ENCODE measurements at places on chromosomes 12 and 14. TPM values are rescaled to one million over a fixed set of nuclear protein-coding genes. Genes with fewer than 3 reads are reported as not detected.
A peak's percentile ranks its signal among the peaks of the same experiment; 100 is the strongest.

ARL6IP4 gene
- total RNA-seq: 128 TPM

GRCh38 chr12:41959271-41959670 is 185.4 kb downstream of the GXYLT1 start:
- no peaks in the 10 kb centered on the region for H3K4me1 ChIP-seq
- DNase-seq: no peak
- no peak overlapping the region for H3K27ac ChIP-seq
- no peaks in the 10 kb centered on the region for H3K36me3 ChIP-seq

DNA sequence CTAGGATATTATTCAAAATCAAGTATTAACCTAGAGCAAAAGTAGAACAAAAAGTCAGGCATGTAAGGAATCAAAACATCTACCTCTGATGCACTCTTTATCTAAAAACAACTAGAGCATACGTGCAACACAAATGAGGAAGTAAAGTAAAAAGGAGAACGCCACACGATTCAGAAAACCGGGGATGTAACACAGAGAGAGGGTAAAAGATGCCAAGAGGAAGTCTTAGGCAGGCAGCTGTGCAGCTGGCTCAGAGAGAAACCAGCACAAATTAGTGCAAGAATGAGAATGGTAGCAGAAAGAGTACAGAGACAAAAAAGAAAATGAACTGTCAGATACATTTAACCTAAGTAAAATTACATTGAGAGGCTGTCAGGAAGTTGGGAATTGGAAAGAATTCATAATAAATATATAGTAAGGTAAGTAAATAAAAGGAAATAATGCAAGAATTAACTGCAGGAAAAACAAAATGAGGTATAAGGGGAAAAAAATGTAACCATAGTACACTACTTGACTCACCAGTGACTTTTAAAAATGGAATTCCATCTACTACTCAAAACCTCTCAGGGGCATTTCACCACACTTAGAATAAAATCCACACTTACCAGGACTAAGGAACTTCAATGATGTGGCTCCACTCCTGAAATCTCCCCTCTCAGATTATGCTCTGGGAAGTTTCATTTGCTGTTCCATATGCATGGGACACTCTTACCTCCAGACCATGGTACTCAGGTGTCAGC is 17.1 kb downstream of the BCAT1 start:
- H3K4me1 ChIP-seq: no peaks in the 10 kb centered on the region
- no peaks in the 10 kb centered on the region for H3K27me3 ChIP-seq
- no peak for DNase-seq
- no peak overlapping the region for H3K4me3 ChIP-seq
- H3K36me3 ChIP-seq: no peaks in the 10 kb centered on the region
- no peak overlapping the region for H3K27ac ChIP-seq

PDE3A gene
- 0.12 TPM for total RNA-seq

DNA sequence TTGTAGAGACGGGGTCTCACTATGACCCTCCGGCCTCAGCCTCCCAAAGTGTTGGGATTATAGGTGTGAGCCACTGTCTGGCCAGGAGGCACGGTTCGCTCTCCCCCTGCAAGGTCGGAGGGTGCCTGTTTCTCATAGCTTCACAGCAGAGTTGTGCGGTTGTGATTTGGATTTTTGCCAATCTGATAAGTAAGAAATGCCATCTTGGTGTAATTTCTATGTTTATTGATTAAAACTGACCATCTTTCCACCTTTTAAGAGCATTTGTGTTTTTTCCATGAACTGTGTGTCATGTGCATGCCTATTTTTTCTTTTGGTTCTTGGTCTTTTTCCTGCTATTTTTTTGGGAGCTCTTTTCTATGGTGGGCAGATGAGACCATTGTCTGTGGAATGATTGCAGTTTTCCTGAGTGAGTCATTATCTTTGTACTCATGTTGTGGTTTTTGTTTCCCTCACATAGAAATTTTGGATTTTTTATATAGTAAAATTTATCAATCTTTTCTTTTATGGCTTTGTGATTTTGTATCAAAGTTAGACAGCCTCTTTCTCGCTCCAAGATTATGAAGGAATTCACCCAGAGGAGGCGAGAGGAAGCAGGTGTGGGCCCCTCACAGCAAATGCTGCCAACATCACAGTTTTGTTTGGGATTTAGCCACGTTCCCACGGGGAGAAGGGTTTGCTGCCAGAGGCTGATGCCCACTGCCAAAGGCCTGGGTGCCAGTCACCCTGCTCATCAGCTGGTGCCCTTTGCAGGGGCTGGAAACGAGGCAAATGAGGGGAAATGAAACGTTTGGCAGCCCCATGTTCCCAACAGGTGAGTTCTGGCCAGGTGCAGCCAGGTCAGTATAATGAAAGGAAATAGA is 47.2 kb downstream of the RFX4 start:
- no peaks in the 10 kb centered on the region for H3K36me3 ChIP-seq
- no peak overlapping the region for H3K27ac ChIP-seq
- H3K4me3 ChIP-seq: no peak overlapping the region
- peaks cover 22% of the 10 kb centered on the region for H3K4me1 ChIP-seq

FSCB gene
- total RNA-seq: not detected

DNA sequence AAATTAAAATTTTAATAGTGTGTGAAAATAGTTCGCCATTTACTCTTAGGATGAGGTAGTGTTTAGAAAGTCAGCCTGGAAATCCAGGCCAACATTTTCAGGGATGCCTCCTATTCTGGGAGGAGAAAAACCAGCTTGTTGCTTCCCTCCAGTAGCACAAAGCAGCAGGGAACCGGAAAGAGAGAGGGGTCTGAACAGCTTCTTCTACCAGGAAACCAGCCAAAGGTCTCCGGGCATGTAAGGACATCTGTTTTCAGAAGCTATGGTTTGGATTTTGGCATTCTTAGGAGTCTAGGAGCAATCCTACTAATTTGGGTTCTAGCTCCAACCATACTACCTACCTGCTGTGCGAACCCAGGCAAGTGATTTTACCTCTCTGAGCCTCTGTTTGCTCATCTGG is 85.3 kb downstream of the DPF3 start:
- no peaks in the 10 kb centered on the region for H3K36me3 ChIP-seq
- H3K27me3 ChIP-seq: no peaks in the 10 kb centered on the region
- H3K27ac ChIP-seq: no peak overlapping the region
- no peak overlapping the region for H3K4me3 ChIP-seq
- H3K4me1 ChIP-seq: no peaks in the 10 kb centered on the region
- no peak for DNase-seq

EEA1 gene
- 13.8 TPM for total RNA-seq

FAM186B gene
- total RNA-seq: 0.42 TPM

DNA sequence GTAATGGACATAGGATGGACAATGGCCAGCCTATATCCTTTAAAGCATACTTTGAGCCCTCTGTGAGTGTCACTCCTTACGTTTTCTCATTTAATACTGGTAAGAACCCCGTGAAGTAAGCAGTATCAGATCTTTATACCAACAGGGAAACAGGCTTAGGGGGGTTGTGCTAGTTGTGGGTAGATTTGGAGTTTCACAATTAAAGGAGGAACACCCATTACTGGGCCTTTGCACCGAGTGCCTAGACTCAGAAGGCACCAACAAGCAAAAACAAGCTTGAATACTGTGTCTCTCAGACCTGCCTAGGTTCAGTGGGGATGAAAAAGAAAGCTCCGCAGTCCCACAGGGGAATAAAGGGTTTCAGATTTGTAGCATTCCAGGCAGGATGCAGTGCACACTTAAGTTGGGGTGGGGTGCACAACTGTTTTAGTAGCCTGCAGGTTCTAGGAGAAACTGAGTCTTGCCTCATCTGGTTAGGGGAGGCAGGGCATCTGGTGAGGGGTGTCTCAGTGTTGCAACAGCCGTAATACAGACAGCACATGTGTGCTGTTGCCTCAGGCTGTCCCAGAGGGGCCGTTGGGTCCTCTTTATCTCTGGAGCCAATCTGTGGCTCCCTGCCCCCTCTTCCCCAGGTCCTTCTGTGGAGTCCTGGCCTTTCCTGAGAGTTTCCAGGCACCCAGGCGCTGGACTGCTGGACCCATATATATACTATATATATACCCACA is 51.2 kb downstream of the IRAK3 start:
- H3K4me3 ChIP-seq: no peak overlapping the region
- no peak for DNase-seq
- no peaks in the 10 kb centered on the region for H3K36me3 ChIP-seq
- no peak overlapping the region for H3K27ac ChIP-seq
- H3K27me3 ChIP-seq: peaks cover 3% of the 10 kb centered on the region

KRT74 gene
- not detected for total RNA-seq

DNA sequence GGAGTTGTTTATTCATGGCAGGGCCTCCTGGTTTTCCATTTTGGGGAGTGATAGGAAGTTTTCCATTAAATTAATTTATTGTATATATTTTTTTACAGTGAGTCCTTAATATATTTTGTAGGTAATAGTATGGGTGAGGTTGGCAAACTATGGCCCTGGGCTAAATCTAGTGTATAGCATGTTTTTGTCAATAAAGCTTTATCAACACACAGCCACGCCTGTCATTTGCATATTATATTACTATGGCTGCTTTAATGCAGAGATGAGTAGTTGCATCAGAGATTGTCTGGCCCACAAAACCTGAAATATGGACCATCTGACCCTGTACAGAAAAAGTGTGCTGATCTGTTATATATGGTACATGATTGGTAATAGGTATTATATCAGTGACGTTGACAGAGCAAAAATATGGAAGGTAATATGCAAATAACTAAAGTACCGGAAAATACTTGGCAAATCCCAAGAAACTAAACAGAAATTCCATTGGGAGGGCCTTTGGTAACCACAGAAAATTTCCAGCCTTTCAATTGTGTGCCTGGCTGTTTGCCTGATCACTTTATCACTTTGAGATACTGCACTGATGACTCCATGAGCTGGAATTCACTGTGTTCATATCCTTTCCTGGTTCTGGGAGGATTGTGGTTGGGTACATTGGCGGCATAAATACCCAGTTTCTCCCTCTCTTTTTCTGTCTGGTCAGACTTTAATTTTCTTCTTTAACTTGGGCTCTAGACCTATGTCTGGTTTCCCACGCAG is 61.7 kb upstream of the RFLNA start:
- no peak overlapping the region for H3K27ac ChIP-seq
- DNase-seq: no peak
- no peaks in the 10 kb centered on the region for H3K36me3 ChIP-seq
- H3K4me1 ChIP-seq: no peaks in the 10 kb centered on the region
- H3K27me3 ChIP-seq: no peaks in the 10 kb centered on the region

- peak; percentile 95 for DNase-seq
- peaks cover 13% of the 10 kb centered on the region for H3K4me1 ChIP-seq
- no peaks in the 10 kb centered on the region for H3K36me3 ChIP-seq
- H3K27me3 ChIP-seq: peaks cover 8% of the 10 kb centered on the region
- peak overlapping the region; percentile 11 for H3K27ac ChIP-seq
- peak overlapping the region; percentile 29 for H3K4me3 ChIP-seq
These were observed 20.4 kb upstream of the ATP5MC2 start for GRCh38 chr12:53696285-53696654.

DNA sequence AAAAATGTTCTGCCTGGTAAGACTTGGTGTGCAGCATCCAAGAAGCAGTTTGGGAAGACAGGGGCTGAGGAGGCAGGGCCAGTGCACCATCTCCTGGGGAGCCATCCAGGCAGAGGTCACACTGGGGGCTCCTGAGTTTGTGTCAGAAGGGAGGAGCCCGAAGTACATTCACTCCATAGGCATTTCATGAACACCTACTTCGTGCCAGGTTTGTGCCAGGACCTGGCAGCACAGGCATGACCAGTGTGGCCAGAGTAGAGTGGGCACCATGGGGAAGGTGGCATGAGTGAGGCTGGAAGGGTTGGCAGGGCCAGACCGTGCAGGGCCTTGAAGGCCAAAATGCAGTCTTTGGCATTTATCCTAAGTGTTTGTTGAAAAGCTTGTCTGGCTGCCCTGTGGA is 86.5 kb upstream of the RIN3 start:
- H3K27ac ChIP-seq: no peak overlapping the region
- no peaks in the 10 kb centered on the region for H3K27me3 ChIP-seq
- no peak overlapping the region for H3K4me3 ChIP-seq
- no peak for DNase-seq
- H3K36me3 ChIP-seq: no peaks in the 10 kb centered on the region

DNA sequence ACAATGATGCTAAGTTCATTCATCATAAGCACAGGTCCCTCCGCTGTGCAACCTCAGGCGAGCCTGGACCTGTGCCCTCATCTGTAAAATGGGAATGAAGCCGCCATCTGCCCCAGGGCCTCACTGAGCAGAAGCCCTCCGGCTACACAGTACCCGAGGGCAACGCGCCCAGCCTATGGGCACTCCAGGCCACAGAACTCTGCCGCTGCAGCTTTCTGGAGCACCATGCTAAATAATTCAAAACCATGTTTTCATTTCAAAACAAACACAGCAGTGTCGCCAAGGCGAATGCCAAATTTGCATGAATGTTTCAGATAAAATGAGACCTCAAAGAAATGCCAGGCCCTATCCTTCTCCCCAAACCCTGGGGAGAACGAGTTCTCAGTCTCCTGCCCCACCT is 4.0 kb downstream of the NCOR2 start:
- no peak for DNase-seq
- no peak overlapping the region for H3K27ac ChIP-seq
- no peaks in the 10 kb centered on the region for H3K27me3 ChIP-seq
- peaks cover 21% of the 10 kb centered on the region for H3K4me1 ChIP-seq

DNA sequence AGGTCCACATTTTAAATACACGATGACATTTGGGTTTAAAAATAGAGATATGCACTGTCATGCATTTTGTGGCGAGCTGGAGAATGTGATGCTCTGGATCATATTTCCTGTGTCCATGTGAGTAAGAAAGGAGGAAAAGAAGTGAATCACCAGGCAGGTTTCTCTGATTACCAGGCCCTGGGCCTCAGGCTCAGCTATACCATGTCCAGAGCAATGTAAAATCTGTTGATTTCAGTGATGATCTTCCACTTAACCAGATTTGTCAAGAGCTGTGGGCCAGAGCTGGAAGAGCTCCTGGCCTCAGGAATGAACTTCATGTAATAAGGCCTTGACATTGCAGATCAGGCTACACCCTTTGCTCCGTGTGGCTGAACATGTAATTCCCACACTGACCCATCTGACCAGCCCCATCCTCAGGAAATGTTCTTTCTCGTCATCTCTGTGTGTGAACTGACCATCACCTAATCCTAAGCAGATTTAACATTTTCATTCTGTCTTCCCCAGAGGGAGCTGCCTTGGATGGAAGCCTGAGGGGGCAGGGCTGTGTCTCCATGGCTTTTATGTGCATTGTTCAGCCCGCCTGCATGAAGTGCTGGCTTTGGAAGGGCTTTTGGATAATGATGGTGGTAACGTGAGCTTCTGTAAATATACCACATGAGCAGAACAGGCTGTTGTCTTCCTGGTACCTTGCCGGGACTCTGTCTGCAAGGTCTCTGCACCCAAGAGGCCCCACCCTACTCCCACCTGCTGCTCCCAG is 54.5 kb downstream of the CRACR2A start:
- H3K4me1 ChIP-seq: peaks cover 11% of the 10 kb centered on the region
- no peak overlapping the region for H3K4me3 ChIP-seq
- DNase-seq: no peak
- no peaks in the 10 kb centered on the region for H3K36me3 ChIP-seq
- H3K27ac ChIP-seq: no peak overlapping the region

- H3K27ac ChIP-seq: no peak overlapping the region
- no peak for DNase-seq
- H3K4me1 ChIP-seq: no peaks in the 10 kb centered on the region
- H3K27me3 ChIP-seq: no peaks in the 10 kb centered on the region
These were observed 36.1 kb upstream of the STXBP6 start for GRCh38 chr14:25086081-25086480.
